ENCODE measurements at places on chromosomes 12 and 14.

DNA sequence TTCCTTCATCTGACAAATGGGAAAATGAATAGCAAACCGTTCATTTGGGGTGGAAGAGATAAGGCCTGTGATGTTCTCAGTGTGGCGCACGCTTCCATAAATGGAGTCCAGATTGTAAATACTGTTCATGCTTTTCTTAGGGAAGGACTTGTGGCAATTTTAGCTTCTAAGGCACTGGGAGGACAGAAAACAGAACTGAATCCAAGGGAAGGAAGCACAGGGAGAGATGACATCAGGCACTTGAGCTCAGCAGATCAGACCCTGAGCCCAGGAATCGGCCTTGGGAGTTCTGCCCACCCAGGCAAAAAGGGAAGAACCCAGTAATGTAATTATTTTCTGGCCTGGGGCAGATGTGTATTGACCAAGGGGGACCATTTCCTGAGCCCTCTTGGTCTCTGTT, 7.2 kb upstream of the SH2B3 start:
- DNase-seq, result no peak

- no peak for DNase-seq
Measured at GRCh38 chr12:132427999-132428935, 61.7 kb upstream of the FBRSL1 start.

- no peak for DNase-seq
Measured at GRCh38 chr12:41304526-41304925, 116.4 kb downstream of the PDZRN4 start.

GRCh38 chr12:108204117-108204987, 75.3 kb downstream of the WSCD2 start:
- no peak for DNase-seq

DNA sequence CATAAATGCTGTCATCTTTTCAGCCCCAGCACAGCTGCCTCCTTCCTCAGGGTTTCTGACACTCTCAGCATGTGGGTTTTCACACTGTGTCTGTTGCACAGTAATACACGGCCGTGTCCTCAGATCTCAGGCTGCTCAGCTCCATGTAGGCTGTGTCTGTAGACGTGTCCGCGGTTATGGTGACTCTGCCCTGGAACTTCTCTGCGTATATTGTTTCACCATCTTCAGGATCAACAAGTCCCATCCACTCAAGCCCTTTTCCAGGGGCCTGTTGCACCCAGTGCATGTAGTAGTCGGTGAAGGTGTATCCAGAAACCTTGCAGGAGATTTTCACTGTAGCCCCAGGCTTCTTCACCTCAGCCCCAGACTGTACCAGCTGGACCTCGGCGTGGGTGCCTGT, 1210.6 kb downstream of the TMEM121 start:
- DNase-seq, result peak; percentile 60

DNA sequence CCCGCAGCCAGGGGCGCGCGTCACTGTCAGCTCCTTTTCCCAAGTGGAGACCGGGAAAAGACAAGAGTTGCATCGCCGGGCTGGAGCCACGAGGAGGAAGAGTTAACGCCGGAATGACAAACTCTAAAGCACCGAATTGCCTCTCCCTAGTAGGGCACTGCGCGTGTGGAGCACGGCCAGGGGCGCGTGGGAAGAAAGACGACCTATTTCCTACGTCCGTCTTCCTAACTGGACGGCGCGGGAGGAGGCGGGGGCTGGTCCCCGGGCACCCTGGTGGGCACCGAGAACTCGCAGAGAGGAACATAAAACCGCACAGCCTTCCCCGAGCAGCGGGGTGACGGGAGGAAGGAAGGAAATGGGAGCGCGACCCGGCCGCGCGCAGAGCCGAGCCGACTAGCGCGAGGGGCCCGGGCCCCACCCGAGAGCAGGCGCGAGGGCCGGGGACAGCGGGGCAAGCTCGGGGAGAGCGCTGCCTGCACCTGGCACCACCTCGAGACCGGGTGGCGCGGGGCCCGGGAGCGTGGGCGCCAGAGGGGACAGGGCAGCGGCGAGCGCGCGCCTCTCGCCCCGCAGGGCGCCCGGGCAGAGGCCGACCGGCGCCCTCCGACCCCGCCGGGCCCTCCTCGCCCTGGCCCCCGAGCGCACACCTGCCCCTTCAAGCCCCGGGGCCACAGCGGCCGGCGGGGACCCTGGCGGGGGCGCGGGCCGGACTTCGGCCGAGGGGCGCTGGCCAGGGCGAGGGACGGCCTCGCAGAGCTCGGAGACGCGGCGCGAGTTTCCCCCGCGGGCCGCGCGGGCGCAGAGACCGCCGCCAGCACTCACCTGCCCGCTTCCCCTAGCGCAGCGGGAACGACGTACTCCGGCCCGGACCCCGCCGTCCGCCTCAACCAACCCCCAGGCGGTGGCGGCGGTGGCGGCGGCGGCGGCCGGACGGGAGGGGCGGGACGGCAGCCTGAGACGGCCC, at the start of gene SETD3:
SETD3 (minus strand) TSS at position 954 of the 964 bp plus-strand sequence. CDS start 15,054 bp downstream, outside the sequence.
- peak; percentile 45 for DNase-seq

DNA sequence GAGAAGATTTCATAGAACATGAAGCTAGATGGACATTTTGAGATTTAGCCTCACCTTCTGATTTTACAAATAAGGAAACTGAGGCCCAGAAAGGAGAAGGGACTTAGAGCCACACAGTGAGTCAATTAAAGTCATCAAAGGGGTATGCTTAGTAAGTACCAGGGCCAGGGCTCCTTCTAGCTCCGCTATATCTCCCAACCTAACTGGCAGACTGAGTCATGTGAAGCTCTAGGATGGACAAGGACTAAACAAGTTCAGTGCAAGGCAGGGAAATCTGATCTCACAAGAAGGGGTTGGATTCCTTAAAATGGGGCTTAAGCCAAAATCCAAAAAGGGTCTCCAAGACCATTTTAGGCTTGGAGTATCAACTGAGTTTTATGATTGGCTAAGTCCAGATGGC, 215.8 kb downstream of the PHLDA1 start:
- no peak for DNase-seq

GRCh38 chr12:11658791-11659190, 9.3 kb downstream of the ETV6 start:
- no peak for DNase-seq

DNA sequence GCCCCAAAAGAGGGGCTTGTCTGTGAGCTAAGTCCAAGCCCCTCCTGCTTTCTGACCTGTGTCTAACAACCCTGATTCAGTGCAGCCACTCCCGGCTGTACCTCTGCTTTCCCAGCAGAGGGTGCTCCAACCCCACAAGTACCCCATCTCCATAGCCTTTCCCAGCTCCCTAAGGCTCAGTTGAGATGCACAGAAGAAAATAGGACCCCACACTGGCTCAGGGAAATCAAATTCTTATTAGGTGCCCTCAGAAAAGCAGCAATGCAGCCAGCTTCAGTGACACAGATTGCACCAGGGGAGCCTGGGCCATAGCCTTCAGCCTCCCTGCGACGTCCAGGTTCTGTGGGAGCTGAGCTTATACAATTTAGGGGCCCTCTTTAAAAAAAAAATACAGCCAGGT, 49.9 kb downstream of the LRRC74A start:
- DNase-seq, result peak; percentile 58

DNA sequence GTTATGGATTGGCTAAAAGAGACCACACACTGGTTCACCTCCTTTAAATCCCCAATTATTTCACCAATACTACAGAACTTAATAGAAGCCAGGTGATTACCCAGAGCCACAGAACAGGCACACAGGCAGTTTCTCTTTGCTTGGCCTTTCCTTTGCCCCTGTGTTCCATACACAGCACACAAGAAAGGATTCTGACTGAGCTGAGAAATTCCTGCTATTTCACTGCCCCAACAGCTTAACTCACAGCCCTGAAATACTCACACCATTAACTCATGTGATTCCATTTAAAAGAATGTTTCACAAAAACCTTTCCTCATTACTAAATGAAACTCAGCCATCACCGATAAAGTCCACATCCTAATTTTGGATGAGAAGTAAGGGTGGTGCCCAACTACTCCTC, 133.6 kb downstream of the MED13L start:
- no peak for DNase-seq

DNA sequence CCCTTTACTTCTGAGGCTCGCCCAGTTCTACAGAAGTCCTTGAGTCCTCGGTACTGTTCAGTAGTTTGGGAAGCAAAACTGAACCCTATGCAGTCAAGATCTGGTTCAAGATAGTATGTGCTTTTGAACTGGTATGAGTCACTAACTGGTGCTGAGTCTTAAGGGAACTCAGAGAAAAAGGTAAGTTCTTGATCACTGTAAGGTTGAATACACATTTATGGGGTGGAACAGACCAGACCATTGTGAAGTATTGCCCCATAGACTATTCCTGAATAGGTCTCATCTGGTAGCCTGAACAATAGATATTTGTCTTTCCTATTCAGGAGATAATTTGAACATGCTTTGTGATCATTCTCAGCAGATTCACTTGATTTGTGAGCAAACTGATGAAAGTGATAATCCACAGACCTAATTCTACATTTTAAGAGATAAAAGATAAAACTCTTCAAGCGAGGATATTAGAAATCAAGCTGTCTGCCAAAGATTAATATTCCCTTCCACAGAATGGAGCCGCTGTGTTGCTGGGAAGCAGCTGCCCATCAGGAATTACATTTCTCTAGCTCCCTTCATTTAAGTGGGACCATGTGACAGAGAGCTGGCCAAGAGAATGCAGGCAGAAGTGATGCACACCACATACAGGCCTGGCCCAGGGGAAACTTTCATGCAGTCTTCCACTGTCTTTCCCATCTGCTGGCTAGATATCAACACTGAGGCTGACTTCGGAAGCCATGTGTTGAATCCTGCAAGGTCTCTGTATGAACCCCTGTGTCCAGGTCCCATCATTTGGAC, 369.8 kb upstream of the GARIN6 start:
- no peak for DNase-seq
